ENCODE measurements at places on chromosomes 4 and X. TPM values are rescaled to one million over a fixed set of nuclear protein-coding genes. Genes with fewer than 3 reads are reported as not detected.

- DNase-seq, result no peak
- no peaks in the 10 kb centered on the region for H3K27me3 ChIP-seq
- peaks cover 5% of the 10 kb centered on the region for H3K4me1 ChIP-seq
- H3K4me3 ChIP-seq, result no peak overlapping the region
These were observed 37.7 kb downstream of the NSG1 start for GRCh38 chr4:4424499-4425115.

CXCR3 gene
- 84.9 TPM for total RNA-seq

- DNase-seq, result no peak
- H3K27me3 ChIP-seq, result no peaks in the 10 kb centered on the region
- no peak within 1 kb of the TSS for H3K27ac ChIP-seq
- no peaks in the 10 kb centered on the region for H3K36me3 ChIP-seq
- H3K4me3 ChIP-seq, result no peak within 1 kb of the TSS
These were observed at the start of gene PDE6B for GRCh38 chr4:624705-625590. Gene PDE6B (plus strand): TSS chr4:625573. CDS start chr4:625627, 54 bp downstream.

EGFL6 gene
- 3.3 TPM for total RNA-seq

CCNB3 gene
- 1.2 TPM for total RNA-seq

SPATA4 gene
- not detected for total RNA-seq

DNA sequence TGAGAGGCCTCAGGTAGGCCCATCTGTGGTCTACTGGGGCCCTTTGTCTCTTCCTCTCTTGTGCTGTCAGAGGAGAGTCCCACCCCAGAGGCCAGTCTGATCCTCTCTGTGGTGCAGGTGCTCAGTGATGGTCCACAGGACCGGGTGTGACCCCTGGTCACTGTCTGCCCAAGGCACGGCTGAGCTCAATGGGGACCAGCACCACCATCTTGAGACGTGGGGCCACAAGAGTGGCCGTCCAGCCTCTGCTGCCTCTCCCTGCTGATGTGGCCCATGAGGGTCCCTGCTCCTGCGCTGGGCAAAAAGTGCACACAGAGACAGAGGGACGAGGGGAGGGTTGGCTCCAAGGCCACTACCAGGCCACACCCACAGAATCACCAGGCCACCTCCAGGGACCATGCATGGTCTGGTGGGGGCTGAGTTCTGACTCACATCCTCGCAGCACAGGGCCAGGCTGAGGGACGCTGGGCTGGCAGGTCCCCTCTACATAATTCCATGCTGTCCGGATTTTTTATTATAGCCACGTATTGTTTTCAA is 88.3 kb downstream of the FAM53A start:
- H3K4me1 ChIP-seq, result no peaks in the 10 kb centered on the region
- H3K27ac ChIP-seq, result no peak overlapping the region
- H3K27me3 ChIP-seq, result peaks cover 2% of the 10 kb centered on the region
- H3K4me3 ChIP-seq, result no peak overlapping the region

- DNase-seq, result no peak
- no peaks in the 10 kb centered on the region for H3K36me3 ChIP-seq
- H3K4me3 ChIP-seq, result no peak overlapping the region
- no peaks in the 10 kb centered on the region for H3K27me3 ChIP-seq
- H3K4me1 ChIP-seq, result no peaks in the 10 kb centered on the region
- no peak overlapping the region for H3K27ac ChIP-seq
These were observed 81.7 kb downstream of the MAD2L1 start for GRCh38 chr4:119984996-119985395.

Data from activated CD4-positive, alpha-beta memory T cell treated with anti-CD3 and anti-CD28 coated beads, Interleukin-2, amount 10 ng/mL, durations not matched to agents 7 days and 5 days (primary cell).